ENCODE measurements at places on chromosomes 12 and 14. TPM values are rescaled to one million over a fixed set of nuclear protein-coding genes. Genes with fewer than 3 reads are reported as not detected.

Gene SYNE2
- total RNA-seq, result 145 TPM

Gene WNT1
- total RNA-seq, result not detected

Gene RND1
- total RNA-seq, result 0.57 TPM

Gene NELL2
- total RNA-seq, result 0.23 TPM

Gene PLXNC1
- total RNA-seq, result 3.1 TPM

Gene TRAF3
- 11.2 TPM for total RNA-seq

Gene AKAP5
- 0.38 TPM for total RNA-seq

Gene LRRK2
- 10.9 TPM for total RNA-seq

Gene PTPRB
- total RNA-seq, result 4.4 TPM

Gene KRT73
- total RNA-seq, result not detected

Gene FITM1
- total RNA-seq, result 0.42 TPM

Gene BEGAIN
- 0.53 TPM for total RNA-seq

Gene BDKRB1
- total RNA-seq, result 12.2 TPM
